ENCODE measurements at places on chromosomes 6 and 20. TPM values are rescaled to one million over a fixed set of nuclear protein-coding genes. Genes with fewer than 3 reads are reported as not detected.
A peak's percentile ranks its signal among the peaks of the same experiment; 100 is the strongest.

DNA sequence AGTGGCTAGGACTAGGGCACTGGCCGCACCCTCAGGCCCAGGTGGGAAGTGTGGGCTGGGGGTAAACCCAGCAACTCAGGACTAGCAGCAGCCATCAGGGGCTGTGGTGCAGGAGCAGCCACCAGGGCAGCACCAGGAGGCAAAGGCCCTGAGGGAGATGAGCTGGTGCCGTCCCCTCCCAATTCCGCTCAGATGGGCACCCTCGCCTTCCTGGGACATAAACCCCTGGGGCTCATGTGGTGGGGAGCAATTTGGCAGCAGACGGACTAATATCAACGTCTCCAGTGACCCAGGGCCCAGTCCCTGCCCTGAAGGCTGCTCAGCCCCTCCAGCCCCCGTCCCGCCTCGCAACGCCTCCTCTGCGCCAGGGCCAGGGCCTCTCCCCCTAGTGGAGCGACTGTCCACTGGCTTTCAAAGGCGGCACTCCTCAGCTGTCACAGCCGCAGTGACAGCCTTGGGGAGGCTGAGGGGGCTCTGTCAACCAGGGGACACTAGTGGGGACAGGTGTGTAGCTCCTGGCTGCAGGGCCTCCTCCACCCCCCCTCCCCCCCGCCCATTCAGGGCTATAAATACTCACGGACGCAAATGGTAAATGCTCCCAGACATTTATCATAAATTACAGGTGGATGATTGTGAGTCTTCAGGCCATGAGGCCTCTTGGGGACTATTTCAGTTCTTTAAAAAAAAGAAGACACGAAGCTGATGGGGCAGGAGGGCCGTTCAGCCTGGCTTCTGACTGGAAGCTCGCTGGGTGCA, 349.9 kb downstream of the ZFAND3 start:
- DNase-seq = no peak

DNA sequence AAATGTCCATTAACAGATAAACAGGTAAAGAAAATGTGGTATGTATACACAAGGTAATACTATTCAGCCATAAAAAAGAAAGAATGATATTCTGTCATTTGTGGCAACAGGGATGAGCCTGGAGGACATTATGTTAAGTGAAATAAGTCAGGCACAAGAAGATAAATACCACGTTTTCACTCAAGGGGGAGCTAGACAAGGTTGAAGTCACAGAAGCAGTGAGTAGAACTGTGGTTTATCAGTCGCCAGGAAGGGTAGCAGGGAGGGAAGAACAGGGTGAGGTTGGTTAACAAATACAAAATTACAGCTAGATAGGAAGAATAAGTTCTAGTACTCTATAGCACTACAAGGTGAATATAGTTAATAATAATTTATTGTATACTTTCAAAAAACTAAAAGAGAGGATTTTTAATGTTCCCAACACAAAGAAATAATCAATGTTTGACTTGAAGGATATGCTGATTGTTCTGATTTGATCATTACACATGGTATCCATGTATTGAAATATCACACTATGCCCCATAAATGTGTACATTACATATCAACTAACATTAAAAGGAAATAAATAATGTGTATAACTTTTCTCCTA, 21.1 kb downstream of the RTN4IP1 start:
- DNase-seq = peak; percentile 66

DNA sequence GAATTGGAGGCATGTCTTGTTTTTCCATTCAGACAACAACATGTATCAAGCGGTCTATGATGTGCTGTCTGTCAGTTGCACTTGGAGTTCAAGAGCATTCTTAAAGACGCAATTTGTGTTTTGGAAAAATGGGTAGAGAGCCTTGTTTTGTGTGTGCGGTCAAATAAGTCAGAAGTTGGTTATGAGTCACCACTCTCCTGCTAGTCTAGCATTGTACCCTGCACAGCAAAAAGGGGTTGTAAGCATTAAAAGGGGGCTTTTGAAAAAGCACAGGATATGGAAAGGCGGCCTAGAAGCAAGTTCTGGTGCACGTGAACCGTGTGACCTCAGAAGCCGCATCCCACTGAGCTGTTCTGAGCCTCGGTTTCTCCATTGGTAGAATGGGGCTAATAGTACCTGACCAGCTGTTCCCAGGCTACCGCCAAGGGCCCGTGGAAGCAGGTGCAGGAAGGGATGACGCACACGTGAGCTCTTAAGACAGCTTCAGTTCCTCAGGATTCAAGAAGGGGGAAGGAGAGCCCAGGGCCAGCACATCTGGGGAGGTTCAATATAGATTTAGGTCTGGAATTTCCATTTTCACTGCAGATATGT, 61.6 kb upstream of the SNX9 start:
- peak; percentile 80 for DNase-seq

DNA sequence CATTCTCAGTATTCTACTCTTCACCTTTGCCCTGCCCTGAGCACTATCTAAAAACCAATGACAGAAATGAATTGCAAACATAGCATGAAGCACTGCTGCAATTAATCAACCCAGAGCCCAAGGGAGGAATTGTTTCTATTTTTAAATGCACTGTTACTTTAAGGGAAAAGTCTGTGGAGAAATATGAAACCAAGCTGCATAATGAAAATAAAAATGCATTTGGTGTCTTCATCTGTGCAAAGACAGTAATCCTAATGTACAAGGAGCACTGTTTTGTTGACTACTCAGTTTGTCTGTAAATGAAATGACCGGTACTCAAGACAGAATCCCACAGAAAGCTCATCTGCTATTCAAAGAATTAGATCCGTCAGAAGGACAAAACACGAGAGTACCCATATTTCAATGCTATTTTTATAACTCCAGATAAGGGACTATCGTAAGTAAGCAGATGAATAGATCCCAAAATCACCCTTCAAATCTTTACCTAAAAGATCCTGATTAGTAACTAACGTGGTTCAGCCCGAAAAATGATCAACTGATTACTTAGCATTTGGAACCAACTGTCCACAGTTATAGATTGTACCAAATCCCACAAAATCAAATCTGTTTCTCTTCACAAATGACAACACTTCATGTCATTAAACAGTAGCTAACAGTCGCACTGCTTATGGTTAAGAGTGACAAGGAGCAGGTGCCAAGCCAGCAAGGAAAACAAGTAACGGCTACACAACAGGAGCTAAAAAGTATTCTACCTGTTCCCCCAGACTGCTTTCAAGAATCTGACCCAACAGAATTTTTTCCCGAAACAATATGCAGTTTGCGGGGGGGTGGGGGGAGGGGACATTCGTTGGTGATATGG, 2.4 kb downstream of the KIF13A start:
- no peak for DNase-seq

- no peak for DNase-seq
Measured at GRCh38 chr20:5181492-5181891, 54.7 kb downstream of the CDS2 start.

- peak; percentile 30 for DNase-seq
Measured at GRCh38 chr6:2875359-2876191, 27.5 kb downstream of the SERPINB9 start.

- DNase-seq = no peak
Measured at GRCh38 chr6:83019741-83020140, 45.9 kb downstream of the UBE3D start.

DNA sequence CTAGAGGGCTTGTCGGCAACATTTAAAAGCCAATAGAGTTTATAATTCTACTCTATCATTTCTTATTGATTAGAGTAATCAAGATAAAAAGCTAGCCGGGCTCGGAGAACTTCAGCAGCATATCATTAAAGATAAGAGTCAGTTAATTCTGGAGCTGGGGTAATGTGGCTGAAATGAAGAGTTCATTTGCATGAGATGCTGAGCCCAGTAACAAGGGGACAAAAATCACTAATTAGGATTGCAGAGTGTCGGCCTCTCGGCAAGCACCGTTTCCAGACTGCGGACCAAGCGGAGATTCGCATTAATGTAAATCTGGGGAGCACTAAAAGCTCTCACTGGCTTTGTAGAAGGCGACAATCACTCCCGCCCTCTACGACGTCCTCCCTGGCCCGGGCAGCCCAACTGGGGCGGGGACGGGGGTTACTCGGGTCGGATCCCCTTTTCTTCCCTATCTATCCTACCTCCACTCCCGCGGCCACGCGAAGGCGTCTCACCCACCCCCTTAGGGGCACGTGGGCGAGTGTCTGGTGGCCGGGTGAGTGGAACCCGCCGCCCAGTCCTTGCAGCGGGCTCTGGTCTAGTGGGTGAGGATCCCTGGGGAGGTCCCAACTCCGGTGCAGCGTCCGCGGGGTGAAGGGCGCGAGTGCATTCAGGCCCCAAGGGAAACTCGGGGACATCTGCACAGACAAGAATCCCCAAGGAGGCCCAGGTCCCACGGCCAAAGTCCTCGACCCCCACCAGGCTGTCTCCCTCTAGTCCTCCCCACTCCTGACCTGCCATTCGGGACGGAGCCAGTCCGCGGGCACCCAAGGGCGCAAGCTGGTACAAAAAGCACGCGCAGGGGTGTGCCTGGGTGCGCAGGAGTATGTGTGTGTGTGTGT, 42.2 kb upstream of the OSTM1 start:
- no peak for DNase-seq

DNA sequence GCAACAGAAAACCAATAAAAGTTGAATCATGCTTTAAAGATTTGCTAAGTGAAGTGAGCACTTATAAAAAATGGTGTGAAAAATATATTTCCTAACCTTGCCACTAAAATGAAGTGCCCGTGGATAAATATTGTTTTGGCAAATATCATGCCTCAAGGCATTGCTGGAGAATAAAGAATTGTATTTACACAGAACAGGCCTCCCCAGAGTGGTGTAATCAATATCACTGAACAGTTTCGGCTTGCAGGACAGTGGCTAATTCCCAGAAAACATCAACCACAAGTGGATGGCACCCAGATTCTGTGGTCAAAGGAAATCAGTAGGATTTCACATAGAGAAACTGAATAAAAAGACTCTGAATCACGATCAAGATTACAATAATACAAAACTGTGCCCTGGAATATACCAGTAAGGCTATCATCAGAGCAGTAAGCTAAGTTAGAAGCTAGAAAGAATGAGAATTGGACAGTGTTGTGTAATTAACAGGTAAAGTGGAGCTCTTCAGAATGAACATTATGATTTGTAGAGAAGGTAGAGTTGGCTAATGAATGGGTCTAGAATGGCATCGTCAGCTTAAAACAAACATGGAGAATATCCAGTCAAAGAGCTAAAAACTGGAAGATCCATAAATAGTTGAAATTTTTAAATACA, 1026.9 kb upstream of the ADGRB3 start:
- DNase-seq = no peak

The RSPH3 gene
- total RNA-seq = 5.2 TPM

The ZBTB46 gene
- 3.4 TPM for total RNA-seq

The GPSM3 gene
- total RNA-seq = 2.2 TPM

All from Daoy (cell line).